Stimulated activated CD8-positive, alpha-beta memory T cell treated with anti-CD3 and anti-CD28 coated beads, Interleukin-2, amount 100 ng/mL, for 48 hours (primary cell): ENCODE measurements at places on chromosomes 11 and 22.

GRCh38 chr11:17073370-17074027 is 4.0 kb downstream of the RPS13 start:
- DNase-seq, result no peak

DNA sequence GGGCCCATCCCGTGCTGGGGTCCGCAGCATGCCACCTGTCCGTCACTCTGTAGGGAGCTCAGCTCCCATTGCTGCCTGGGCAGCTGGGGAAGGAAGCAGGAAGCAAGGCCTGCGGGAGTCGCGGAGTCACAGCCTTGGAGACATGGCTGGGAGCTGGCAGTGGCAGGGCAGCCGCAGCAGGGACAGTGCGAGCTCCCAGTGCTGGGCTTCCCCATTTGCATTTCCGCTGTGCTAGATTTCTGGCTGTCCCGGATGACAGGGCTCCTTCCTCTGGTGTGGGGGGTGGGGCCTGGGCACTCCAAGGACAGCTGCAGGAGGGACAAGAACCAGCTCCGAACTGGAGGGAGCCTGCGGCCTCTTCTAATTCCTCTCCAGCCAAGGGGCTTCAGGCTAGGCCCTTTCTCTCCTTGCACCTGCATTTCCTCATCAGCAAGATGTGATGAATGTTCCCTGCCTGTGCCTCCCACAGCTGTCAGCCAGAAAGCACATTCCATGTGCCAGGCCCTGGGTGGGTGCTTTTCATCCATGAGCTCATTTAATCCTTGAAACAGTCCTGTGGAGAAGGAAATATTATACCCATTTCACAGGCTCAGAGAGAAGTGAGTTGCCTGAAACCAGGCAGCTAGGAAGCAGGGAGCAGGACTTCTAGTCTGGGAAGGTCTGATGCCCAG is 48.0 kb downstream of the MYO7A start:
- DNase-seq, result no peak

GRCh38 chr11:2304506-2305139 is 2.8 kb downstream of the TSPAN32 start:
- DNase-seq, result no peak

DNA sequence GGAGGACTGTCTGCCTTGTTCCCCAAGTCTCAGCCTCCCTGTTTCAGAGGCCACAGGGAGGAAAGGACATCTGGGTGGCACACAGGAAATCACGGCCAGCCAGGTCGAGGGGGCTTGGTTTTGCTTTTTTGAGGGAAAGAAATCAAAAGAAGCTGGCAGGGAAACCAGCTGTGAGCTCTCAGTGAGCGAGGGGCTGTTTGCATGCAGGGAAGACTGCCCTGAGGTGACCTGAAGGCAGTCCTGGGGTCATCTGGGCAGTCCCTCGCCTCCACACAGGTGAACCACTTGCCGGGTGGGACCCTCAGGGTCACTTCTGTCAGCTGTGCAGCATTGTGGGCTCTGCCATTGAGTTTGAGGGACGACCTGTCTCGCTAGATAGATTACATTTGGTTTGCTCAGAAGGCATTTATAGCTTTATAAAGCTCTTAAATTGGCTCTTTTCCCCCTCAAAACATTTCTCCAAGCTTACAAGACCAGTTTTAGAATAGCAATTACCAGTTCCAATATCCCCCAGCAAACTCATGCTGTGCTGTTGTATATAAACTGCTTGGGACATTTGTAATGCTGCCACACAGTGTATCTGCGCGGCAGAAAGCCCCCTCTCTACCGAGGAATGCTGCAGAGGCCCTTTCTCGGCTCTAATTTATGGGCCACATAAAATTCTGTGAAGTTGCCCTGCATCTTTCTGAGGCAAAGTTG is 28.3 kb downstream of the PKNOX2 start:
- no peak for DNase-seq

GRCh38 chr11:36339888-36340287 is 43.8 kb downstream of the PRR5L start:
- DNase-seq, result no peak

- DNase-seq, result no peak
These were observed 69.8 kb downstream of the FBLN1 start for GRCh38 chr22:45572444-45572843.

GRCh38 chr11:20739577-20739976 is 70.2 kb downstream of the NELL1 start:
- no peak for DNase-seq

DNA sequence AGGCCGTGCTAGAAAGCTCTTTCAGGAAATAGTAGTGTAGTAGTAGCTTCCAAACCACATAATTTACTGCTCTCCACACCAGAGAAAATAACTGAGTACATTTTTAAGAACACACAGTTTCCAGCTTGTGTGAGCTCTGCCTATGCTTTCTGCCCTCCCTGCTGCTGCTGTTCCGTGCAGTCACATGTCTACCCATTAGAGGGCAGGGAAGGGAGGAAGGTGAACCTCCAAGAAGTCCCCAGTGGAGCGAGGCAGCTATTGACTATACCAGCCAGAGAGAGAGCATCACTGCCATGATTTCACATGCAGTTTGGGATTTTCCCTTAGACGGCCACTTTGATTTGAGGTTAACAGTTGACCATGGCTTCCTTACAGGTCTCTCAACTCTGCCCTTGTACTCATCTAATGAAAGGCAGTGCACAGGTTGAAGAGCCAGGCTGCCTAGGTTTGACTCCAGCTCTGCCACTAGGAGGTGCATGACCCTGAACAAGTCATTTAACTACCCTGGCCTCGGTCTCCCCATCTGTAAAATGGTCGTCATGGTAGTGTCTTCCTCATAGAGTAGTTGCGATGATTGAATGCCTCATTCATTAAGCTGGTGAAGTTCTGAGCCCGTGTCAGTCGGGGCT is 19.7 kb upstream of the CTTN start:
- no peak for DNase-seq

GRCh38 chr11:42913731-42914130 is 398.1 kb upstream of the API5 start:
- DNase-seq, result no peak

- no peak for DNase-seq
These were observed 11.0 kb upstream of the PTPN5 start for GRCh38 chr11:18802381-18803257.

DNA sequence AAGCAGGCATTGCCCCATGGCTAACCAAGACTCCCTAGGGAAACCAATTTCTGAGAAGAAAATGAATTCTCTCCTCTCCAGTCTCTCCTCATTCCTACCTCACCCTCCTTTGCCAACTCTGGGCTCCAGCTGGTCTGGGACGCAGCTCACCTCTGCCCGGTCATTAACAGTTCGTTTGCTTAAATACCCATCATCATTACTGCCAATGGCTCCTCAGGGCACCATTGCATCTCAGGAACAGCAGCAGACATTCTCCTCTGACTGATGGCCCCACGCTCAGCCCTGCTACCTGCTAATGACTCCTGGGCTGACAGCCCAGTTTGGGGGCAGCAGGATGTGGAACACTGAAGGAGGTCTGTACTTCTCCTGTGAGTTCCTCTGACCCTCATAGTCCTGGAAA is 462.0 kb downstream of the INSC start:
- DNase-seq, result no peak

DNA sequence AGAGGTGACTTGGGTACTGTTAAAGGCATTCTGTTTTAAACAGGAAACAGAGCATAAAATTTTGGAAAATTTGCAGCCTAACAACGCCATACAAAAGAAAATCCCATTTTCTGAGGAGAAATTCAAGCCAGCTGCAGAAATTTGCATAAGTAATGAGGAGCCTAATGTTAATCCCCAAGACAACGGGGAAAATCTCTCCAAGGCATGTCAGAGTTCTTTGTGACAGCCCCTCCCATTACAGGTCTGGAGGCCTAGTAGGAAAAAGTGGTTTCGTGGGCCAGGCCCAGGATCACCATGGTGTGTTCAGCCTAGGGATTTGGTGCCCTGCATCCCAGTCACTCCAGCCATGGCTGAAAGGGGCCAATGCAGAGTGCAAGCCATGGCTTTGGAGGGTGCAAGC is 1333.1 kb upstream of the TENM4 start:
- DNase-seq, result no peak

- DNase-seq, result no peak
These were observed 2.8 kb downstream of the ZFTA start for GRCh38 chr11:63765688-63766241.

- no peak for DNase-seq
These were observed 28.9 kb downstream of the CLMP start for GRCh38 chr11:123166071-123166559.

GRCh38 chr22:46780453-46780852 is 18.0 kb downstream of the TBC1D22A start:
- DNase-seq, result no peak

DNA sequence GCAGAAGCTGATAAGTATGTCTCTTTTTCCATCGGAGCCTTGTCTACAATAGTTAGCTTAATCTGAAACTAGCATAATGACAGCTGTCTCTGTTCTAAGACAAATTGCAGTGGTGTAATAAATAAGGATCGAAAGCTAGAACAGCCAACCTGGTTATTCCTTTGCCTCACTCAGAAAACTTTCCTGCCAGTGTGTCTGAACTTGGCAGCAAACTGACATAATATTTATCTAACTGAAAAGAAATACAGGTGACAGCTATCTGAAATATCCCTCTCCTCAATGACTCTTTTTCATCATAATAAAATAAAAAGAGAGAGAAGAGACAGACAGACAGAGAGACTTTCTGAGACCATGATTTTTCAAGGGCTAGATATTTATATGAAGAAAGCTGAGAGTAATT is 642.5 kb downstream of the LRRC4C start:
- DNase-seq, result no peak

DNA sequence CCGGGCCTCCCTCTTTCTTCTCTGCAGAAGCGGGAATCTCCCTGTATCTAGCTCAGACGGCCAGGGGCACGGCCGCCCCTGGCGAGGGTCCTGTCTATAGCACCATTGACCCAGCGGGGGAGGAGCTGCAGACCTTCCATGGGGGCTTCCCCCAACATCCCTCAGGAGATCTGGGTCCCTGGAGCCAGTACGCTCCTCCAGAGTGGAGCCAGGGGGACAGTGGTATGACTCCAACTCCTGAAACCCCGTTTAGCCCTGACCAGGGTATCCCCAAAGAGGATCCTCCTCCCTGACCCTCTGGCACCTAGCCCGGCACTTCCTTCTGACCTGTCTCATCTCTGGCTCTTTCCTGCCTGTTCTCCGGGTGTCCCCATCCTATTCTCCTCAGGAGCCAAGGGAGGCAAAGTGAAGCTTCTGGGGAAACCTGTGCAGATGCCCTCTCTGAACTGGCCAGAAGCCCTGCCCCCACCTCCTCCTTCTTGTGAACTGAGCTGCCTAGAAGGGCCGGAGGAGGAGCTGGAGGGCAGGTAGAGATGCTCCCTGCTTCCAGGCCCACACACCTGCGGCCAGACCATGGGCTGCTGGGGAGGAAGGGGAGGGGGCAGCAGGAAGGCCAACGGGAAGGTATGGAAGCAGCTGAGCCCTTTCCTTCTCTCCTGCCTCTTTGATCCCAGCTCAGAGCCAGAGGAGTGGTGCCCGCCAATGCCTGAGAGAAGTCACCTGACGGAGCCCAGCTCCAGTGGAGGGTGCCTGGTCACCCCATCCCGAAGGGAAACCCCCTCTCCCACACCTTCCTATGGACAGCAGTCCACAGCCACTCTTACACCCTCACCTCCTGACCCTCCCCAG is 12.9 kb downstream of the ROBO3 start:
- no peak for DNase-seq

DNA sequence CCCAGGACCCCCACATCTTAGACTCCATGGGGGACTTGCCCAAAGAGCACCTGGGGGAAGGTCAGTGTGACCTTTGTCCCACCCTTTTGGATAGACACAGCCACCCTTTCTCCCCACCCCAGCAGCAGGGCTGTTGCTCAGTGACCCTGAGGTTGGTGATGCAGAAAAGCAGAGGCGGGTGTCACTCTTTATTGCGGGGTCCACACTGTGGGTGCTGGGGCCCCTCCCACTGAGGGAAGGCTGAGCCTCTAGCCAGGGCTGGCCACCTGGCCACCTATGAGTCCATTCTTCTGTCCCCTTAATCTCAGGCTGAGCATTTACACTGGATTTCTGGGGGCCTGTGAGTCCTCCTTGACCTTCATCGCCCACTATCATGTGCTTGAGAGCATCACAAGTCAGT is 7.4 kb downstream of the LRRC75B start:
- no peak for DNase-seq

GRCh38 chr22:27866135-27867084 is 52.6 kb downstream of the PITPNB start:
- DNase-seq, result no peak

DNA sequence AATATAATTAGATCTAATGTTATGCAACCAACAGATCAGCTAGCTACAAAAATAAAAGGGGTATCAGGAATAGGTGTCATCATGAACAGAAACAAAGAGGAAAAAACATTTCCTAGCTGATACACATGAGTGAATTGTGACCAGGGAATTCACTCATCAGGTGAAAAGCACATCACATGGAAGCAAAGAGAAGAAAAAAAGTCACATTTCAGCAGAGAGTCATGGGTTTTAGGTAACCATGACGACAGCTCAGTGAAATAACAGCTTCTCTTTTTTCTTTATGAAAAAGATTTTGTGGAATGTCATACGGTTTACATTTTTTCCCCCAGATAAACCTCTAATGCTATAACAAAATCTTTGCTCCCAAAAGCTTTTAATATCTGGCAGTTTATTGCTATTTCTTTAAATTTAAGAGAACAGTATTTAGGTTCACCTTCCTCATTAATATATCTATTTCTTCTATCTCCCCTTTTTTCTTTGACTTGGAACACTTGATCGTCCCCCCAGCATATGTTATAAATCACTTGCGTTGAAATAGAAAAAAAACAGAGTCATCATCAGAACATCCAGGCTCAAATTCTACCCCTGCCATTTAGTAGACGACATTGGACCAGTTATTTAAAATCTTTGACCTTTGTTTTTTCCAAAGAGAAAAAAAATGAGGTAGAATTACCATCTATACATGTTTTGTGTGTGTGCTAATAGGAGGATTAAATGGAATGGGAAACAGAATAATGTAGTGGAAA is 5.3 kb downstream of the TYR start:
- DNase-seq, result no peak

DNA sequence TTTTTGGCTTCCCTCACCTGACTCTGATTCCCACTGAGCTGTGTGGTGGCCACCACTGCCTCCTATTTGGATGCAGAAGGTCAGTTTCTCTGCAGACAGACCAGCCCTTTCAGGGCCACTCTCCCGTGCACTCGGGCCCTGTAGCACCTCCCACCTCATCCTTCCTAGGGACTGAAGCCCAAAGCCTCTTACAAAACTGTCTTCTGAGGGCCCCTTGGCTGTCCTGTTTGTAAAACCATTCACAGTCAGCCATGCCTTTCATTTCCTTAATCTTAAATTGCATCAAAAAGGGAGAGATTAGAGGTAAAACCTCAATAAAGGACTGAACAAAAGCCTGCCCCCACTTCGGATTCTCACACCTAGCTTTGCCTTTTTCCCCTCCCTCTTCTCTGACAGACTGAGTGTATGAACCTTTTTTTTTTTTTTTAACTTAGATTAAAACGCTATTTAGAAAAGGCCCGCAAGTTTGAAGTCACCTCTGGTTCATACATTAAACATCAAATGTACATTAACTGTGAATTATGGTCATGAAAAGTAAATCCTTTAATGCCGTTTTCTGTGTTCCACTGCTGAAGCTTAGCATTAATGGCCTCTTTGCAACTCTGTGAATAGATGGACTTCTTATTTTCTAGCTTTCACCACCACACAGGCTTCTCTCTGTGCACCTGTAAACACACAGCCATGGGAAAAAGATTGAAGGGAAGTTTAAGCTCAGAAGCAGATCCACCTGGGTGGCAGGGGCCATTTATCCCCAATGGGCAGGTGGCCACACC is 247.2 kb upstream of the CADM1 start:
- DNase-seq, result no peak
